ENCODE measurements at places on chromosomes 12 and 14. TPM values are rescaled to one million over a fixed set of nuclear protein-coding genes. Genes with fewer than 3 reads are reported as not detected.

FAIM2 gene
- 0.14 TPM for total RNA-seq

BIN2 gene
- total RNA-seq, result not detected

TBC1D30 gene
- 1.8 TPM for total RNA-seq

LGMN gene
- total RNA-seq, result 62.6 TPM

KRT73 gene
- not detected for total RNA-seq

ARHGEF40 gene
- 12.9 TPM for total RNA-seq

CCDC197 gene
- not detected for total RNA-seq

GLT8D2 gene
- 0.28 TPM for total RNA-seq

RHEBL1 gene
- total RNA-seq, result 6.3 TPM

HOXC9 gene
- 10.6 TPM for total RNA-seq

KITLG gene
- 8.9 TPM for total RNA-seq

FSCB gene
- total RNA-seq, result not detected

ST8SIA1 gene
- 0.06 TPM for total RNA-seq
